DMS79 treated with DMSO at 0.1 percent for 48 hours (cell line): ENCODE measurements at places on chromosomes 13 and 19.
A peak's percentile ranks its signal among the peaks of the same experiment; 100 is the strongest.

DNA sequence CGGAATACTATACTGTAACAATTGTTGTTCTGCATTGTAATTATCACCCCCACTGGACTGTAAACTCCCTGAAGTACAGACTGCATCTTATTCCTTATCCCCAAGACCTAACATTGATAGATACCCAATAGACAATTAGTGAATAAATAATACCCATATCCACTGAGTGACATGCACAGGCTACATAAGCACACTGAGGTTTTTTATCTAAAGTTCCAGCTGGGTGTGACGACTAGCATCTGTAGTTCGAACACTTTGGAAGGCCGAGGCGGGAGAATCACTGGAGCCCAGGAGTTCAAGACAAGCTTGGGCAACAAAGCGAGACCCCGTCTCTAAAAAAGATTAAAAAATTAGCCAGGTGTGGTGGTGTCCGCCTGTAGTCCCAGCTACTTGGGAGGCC lies 2.5 kb downstream of the KPNA3 start:
- DNase-seq: no peak

- DNase-seq: peak; percentile 83
Observed at GRCh38 chr13:93496985-93497673, 270.5 kb downstream of the GPC6 start.

DNA sequence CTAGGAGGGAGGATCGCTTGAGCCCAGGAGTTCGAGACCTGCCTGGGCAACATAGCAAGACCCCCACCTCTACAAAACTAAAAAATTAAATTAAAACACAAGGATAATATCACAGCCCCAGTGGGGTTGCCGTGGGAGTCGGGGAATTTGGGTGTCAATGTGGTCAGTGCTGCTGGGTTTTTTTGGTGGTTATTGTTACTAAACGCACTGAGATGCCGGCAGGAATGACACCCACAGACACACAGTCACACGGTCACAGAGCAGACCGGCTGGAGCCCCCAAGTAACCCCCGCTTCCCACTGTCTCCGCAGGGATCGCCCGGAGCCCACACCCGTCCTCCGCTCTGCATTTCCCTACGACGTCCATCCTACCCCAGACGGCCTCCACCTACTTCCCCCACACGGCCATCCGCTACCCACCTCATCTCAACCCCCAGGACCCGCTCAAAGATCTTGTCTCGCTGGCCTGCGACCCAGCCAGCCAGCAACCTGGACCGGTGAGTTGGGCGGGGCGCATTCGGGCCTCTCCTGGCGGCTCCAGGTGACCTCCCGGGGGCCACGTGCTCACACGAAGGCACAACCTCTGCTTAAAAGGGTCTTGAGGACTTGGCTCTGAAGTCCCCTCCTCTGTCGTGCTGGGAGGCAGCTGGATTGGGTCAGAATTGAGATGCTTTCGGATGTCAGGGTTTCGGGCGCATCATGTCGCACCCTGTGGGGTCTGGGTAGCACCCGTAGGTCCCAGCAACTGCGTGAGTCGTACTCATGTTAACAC lies 28.0 kb downstream of the SMIM24 start:
- DNase-seq: no peak

- peak; percentile 61 for DNase-seq
Observed at GRCh38 chr13:48235341-48236135, 2.5 kb downstream of the ITM2B start.

GRCh38 chr13:111485491-111486250 lies 165.2 kb downstream of the TEX29 start:
- no peak for DNase-seq

- no peak for DNase-seq
Observed at GRCh38 chr19:2850256-2850925, 9.1 kb downstream of the ZNF555 start.

GRCh38 chr13:76331943-76332712 lies 554.1 kb downstream of the KCTD12 start:
- DNase-seq: no peak

DNA sequence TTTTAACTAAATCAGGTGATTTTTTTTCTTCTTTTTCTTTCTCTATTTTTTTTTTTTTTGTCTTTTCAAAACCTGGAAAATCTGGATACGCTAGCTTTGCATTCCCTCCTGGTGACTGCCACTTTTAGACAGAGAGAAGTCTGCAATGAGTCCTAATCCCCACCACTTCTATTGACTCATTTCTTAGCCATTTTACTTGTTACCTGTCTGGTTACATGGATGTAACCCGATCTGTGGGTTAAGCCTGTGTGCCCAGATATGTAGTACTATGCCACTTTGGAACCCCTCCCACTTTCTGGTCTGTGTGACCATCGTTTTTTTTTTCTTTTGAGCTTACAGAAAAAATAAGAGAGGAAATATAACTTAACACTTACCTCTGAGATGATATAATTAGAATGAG lies 817.8 kb upstream of the PCDH9 start:
- no peak for DNase-seq

DNA sequence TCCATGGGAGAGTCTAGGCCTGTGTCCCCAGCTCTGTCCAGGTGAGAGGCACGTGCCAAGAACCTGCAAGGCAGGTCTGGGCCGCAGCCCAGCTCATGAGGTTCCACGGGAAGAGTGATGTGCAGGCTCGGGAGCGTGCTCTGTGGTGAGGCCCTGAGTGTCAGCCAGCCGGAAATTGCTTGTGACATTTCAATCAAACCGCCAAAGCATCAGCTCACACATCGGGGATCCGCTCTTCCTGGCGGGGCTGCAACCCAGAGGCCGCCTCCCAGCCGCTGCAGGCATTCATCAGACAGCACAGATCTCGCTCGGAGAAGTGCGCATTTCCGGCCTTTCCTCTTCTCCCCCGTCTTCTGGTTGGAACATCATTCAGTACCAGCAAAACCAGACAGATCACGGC lies 109.3 kb downstream of the KDM4B start:
- DNase-seq: no peak

GRCh38 chr13:52615812-52616211 lies 26.4 kb upstream of the HNRNPA1L2 start:
- DNase-seq: no peak

- DNase-seq: peak; percentile 23
Observed at GRCh38 chr19:44723952-44724319, 24.6 kb upstream of the BCL3 start.

DNA sequence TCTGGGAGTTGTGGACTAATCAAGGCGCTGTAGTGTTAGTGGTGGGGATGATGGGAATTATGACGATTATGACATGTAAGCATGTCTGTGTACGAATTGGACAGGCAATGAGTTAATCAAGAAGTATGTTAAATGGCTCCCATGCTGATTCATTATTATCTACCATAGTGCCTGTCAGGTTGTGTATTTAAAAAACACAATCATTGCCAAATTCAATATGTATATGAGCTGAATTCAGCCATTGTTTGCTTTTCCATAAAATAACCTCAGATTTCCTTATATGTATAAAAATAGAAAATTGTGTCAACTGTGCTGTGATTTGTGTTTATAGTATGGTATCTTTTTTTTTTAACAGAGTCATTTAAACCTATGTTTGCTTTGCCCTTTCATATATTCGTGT lies 37.1 kb downstream of the PCCA start:
- no peak for DNase-seq
